ENCODE measurements at places on chromosomes 11 and 22.

- no peak for DNase-seq
These were observed 34.1 kb upstream of the CD81 start for GRCh38 chr11:2342981-2343380.

DNA sequence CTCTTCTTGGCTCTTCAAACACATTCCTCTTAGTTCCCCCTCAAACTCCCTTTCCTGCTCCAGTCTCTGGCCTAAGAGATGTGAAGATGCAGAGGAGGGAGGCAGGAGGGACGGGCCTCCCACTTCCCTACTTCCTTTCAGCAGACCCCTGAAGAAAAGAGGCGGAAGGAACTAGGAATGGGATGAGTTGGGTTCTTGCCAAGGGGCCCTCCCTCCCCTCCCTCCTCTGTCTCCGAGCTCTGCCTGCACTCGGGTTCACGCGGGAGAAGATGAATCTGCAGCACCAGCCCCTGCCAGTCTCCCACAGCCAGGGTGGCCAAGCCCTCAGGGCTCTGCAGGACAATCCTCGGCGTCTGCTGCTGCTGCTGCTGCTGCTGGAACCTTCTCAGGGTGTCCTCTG, 24.3 kb upstream of the PKNOX2 start:
- no peak for DNase-seq

DNA sequence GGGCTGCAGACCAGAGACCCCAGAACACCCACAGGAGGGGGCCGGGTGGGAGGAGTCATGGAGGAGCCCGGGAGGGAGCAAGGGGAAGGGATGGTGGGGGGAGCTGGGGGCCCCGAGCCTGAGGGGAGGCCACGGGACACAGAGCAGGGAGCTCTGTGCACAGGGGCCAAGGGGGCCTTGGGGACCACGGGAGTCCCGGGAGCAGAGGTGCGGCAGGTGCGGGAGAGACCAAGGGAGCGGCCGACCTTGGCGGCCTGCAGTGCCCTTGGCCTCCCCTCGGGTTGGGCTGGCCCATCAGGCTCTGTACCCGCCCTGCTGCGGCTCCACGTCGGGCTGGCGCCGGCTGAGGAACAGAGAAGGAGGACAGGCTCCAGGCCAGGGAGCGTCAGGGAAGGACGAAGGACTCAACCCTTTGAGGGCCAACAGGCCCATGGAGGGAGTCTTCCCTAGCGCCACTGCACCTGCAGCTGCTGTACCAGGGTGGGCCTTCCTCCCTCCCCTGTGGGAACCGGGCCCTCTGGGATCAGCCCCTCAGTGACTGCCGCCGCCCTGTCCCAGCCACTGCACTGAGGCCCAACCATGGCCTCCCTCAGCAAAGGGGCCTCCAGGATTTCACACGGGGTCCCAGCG, 17.8 kb upstream of the BRSK2 start:
- no peak for DNase-seq

DNA sequence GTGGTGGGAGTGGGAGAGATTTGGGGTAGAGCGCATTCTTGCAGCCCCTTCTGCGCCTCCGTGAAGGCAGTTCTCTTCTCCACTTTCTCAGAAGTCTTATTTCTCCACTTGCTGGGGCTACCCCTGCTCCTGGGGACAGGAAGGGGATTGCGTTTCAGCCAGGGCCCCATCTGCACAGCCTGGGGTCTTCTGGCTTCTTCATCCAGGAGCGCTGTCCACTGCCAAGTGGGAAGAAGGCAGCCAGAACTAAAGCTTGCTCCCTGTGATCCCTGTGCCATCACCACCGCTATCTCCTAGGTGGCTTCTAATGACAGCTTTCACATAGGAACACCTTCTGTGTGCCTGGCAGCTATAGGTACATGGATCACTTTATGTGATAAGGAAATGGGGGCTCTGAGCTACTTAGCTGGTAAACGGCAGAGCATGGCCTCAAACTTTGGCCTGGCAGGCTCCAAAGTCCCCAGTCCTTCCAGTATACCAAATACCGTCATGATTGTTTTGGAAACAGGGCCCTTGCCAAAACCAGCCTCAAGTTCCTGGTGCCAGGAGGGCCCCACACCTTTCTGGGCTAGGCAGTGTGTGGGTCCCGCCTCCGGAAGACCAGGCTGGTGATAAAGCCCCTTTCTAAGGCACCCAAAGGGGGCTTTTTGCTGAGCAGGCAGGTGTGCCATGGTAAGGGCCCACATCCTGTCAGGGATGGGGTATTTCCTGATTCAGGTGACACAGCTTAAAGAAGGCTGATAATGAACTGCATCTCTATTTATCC, 60.4 kb upstream of the PAX6 start:
- no peak for DNase-seq
